Fibroblast of lung (primary cell): ENCODE measurements at places on chromosomes 2 and 18. TPM values are rescaled to one million over a fixed set of nuclear protein-coding genes. Genes with fewer than 3 reads are reported as not detected.

ALPI gene
- not detected in 2 replicates for polyA plus RNA-seq

SRD5A2 gene
- not detected in 2 replicates for polyA plus RNA-seq

COBLL1 gene
- 3.7 and 11.9 TPM in 2 replicates for polyA plus RNA-seq

VWA3B gene
- polyA plus RNA-seq, result not detected in 2 replicates

DNA sequence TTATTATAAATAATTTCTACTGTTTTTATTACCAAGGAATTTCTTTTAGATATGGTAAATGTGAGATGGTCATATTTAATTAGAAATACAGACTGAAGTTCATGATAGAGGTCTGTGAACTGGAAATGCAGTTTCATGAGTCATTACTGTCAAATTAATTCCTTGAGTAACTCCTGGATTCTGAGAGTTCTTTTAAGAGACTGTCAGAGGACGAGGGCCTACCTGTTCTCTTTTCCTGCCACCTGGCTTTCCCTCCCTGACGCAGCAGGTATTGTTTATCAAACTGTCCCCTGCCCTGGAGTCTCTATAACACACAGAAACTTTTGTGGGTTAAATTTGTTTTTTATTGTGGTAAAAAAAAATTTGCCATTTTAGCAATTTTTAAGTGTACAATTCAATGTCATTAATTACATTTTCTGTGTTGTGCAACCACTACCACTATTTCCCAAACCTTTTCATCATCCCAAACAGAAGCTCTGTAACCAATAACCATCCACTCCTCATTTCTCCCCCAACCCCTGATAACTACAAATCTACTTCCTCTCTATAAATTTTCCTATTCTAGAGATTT, 142.6 kb downstream of the DIS3L2 start:
- no peak for DNase-seq

GRCh38 chr2:71706836-71707235, 253.5 kb downstream of the DYSF start:
- DNase-seq, result no peak

- DNase-seq, result no peak
Observed at GRCh38 chr2:176492583-176492982, 223.3 kb downstream of the MTX2 start.

DNA sequence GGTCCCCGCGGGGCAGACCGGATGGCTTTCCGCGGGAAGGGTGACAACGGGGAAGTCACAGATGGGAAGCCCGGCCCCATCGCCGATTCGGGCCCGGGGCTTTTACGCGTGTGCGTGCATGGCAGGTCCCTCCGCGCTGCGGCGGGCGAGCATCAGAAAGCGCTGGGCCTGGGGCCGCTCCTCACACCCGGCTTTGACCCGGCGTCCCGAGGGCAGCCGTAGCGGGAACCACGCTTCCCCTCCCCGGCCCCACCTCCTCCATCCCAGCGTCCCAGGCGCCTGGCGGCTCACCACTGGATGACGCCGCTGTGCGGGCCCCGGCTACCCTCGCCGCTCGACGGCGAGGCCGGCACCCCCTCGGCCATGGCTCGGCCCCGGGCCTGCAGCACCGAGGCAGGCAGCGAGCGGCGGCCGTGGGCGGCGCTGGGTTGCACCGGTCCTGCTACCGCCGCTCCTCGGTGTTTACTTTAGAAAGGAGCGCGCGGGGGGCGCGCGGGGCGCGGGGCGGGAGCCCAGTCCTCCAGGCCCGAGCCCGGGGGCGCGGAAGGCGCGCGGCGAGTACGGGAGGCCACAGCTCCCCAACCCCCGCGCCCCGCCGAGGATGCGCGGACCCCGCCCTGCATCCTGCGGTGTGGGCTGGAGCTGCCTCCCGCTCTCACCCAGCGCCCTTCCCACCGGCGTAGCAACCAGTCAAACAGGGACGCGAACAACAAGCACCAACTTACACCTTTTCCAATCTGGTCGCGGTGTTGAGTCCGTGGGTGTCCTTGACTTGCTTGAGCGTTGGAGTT, 806 bp downstream of the RFX8 start:
- peak; percentile 66 for DNase-seq

- no peak for DNase-seq
Observed at GRCh38 chr2:238458651-238459050, 31.9 kb downstream of the ASB1 start.

- no peak for DNase-seq
Observed at GRCh38 chr2:80061881-80062280, 242.7 kb downstream of the LRRTM1 start.

DNA sequence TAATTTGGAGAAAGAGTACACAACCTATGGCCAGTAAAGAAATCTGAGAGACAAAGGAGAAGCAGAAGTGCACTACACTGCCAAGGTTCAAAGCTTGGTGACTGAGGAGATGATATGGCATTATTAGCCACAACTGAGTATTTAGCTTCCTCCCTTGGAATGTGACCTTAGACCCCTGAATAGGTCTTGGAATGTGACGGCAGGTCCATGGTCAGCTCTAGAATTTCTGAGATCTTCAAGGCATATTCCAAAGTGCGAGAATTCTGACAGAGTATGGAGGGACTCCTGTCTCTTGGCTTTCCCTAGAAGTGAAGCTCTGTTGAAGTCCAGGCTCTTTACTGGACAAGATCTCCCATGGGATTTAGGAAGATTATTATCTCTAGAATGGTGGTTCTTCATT, 130.0 kb upstream of the FN1 start:
- peak; percentile 36 for DNase-seq
